ENCODE measurements at places on chromosomes 2 and 18.

DNA sequence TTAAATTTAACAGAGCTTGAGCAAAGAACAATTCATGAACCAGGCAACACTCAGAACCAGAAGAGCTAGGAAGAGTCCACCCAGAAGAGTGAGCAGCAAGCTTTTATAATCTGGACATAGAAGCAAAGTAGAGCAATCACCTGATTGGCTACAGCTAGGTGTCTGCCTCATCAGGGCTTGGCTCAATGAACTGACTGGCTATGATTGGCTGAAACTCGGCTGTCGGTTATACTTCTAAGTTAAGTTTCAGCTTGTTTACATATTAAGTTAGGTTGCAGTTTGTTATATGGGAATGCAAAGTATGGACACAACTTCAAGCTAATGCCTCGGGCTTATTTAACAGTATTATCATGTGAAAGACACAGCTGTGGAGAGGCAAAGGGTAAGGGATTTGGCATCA, 63.2 kb upstream of the NABP1 start:
- DNase-seq, result no peak

DNA sequence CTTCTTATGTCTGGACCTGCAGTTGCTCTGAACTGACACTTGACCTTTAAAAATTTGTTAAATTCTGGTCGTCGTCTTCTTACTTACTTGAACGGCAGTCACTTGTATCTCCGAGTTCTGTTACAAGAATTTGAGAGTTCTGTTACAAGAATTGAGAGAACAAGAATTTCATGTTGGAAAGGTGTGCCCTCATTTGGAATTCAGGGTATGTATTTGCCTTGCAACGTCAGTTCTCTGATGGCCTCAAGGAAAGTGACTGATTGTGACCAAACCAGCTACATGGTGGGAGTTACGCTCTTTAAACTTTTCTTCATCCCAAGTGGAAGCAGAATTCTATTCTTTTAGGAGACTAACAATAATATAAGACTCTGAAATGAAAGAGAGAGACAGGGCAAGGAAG, 320.0 kb upstream of the TRIB2 start:
- DNase-seq, result no peak

- no peak for DNase-seq
Observed at GRCh38 chr2:109523121-109523520, 90.6 kb downstream of the SEPTIN10 start.

- no peak for DNase-seq
Observed at GRCh38 chr2:48771241-48772014, 15.9 kb upstream of the LHCGR start.

GRCh38 chr2:175599966-175600831, 401.9 kb downstream of the LNPK start:
- DNase-seq, result no peak

DNA sequence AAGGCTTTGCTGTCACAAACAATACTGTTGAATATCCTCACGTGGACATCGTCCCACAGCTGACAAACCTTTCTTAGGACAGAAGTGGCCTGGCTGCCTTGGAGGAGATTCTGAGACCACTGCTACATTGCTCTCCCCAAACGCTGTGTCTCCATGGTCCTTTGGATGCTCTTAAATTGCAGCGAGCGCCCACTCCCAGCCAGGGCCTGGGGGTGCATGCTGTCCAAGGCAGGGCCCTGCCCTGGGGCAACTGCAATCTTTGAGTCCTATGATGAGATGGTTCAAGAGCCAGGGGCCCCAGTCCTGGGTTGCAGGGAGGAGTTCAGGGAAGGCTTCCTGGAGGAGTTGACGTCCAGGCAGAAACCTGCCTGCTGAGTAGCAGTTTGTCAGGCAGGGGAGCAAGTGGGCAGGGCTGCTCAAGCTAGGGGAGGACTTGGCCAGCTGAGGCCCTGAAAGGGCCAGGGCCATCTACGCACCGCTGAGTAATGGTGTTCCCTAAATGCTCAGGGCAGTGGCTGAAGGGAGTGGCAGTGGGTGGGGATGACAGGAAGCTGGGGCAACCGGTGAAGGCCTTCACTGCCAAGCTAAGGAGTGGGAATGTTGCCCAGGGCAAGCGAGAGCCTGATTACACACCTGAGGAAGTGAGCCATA, 10.8 kb upstream of the SDC1 start:
- DNase-seq, result no peak

- no peak for DNase-seq
Observed at GRCh38 chr2:196558497-196558896, 81.0 kb upstream of the CCDC150 start.

DNA sequence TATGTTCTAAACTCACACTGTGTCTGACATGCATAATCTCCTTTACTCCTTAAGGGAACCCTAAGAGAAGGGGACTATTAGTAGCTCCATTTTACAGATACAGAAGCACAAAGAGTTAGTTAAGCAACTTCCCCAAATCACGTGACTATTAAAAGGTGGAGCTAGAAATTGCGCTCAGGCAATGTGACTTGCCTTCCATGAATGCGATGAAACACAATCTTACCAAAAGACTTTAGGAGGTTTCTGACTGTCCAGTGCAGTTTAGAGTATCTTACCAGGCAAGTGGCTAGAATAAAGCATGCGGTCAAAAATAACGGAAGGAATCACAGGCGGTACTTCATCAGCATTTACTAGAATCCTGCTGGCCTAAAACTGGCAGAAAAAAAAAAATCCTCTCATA, 70.4 kb downstream of the ZNF521 start:
- no peak for DNase-seq

- DNase-seq, result no peak
Observed at GRCh38 chr2:62163106-62163831, 32.6 kb upstream of the B3GNT2 start.

GRCh38 chr2:126859631-126860030, 39.1 kb upstream of the TEX51 start:
- no peak for DNase-seq

DNA sequence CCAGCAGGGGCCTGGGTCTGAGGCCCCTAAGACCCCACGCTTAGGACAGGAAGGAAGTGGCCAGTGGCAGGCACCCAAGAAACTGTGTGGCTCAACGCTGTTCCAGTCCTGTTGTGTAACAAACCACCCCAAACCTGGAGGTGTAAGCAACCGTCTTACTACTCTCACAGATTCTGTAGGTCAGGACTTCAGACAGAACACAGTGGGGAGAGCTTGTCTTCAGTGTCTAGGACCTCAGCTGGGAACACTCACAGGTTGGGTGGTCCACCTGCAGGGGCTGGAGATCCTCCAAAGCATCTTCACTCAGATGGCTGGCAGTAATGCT, 123.0 kb downstream of the KLHL29 start:
- DNase-seq, result no peak

- DNase-seq, result no peak
Observed at GRCh38 chr2:17648581-17648980, 105.0 kb downstream of the SMC6 start.

DNA sequence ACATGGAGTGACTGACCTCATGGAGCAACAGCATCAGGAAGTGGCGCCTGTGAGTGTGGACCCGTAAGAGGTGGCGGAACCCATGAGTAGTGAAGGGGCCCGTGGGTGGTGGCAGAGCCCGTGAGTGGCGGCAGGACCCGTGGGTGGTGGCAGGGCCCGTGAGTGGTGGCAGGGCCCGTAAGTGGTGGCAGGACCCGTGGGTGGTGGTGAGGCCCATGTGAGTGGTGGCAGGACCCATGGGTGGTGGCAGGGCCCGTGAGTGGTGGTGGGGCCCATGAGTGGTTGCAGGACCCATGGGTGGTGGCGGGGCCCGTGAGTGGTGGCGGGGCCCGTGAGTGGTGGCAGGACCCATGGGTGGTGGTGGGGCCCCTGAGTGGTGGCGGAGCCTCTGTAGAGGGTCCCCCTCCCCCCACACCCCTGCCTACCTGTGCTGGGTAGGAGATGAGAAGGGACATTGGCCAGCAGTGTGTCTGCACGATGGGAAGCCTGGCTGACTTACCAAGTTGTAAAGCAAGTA, 407.7 kb upstream of the SALL3 start:
- DNase-seq, result no peak

- no peak for DNase-seq
Observed at GRCh38 chr18:48660346-48661228, 121.8 kb downstream of the CTIF start.

- no peak for DNase-seq
Observed at GRCh38 chr2:233049194-233049761, 10.9 kb upstream of the INPP5D start.

- no peak for DNase-seq
Observed at GRCh38 chr2:229344151-229344551, 73.1 kb upstream of the PID1 start.

DNA sequence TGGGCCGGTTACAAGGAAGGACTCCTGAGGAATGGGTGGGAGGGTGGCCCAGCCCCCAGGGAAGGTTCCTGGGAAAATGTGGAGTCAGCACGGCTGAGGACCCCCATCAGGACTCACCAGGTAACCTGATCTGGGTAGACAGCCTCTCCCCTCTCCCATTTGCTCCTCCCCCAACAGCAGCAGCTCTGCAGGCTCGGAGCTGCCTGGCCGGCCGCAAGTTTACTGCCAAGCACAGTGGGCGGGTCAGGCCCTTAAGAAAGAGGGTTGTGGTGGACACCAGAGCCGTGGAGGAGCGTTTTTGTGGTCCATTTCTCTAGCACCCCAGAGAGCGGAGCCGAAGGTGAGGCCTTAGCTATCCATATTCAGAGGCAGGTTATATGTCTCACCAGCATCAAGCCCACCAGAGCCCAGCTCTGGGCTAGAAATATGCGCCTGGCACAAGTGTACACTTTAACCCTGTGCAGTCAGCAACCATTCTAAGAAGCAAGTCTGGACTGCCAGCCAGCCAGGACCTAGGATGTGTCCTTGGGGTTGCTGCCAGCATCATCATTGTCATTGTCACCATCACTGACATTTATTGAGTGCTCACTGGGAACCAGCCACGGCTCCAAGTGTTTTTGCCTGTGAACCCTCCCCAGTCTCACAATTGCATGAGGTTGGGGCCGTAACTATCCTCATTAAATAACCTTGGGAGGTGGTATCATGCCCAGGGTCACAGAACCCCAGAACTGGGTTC, 190.1 kb downstream of the KLHL29 start:
- DNase-seq, result no peak

All from stimulated activated naive CD8-positive, alpha-beta T cell treated with anti-CD3 and anti-CD28 coated beads, Interleukin-15, Interleukin-2, amounts not matched to agents 100 U/mL and 50 U/mL, for 24 hours (primary cell).